Activated CD8-positive, alpha-beta memory T cell treated with anti-CD3 and anti-CD28 coated beads for 1 hour (primary cell): ENCODE measurements at places on chromosomes 4 and X.

DNA sequence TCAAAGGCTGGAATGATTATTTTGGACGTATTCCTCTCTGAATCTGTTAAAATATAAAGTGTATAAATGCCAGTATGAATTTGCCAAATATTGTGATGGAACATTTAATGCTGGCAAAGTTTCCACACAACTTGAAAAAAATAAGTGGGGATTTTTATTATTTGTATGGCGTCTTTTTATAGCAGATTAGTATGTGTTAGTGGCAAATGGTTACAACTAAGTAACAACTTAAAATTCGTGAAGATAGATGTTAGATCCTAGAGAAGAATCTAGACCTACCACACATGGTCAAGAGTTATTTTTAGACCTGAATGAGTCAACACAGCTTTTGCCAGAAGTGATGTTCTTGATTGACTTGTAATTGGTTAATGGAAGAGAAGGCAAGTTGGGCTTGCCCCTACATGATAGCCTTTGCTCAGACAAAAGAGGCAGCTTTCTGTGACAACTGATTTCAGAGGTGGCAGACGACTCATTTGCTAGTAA lies 4.8 kb downstream of the CPE start:
- DNase-seq, result no peak

- DNase-seq, result peak; percentile 28
Observed at GRCh38 chr4:185587427-185588161, 52.3 kb upstream of the PDLIM3 start.

DNA sequence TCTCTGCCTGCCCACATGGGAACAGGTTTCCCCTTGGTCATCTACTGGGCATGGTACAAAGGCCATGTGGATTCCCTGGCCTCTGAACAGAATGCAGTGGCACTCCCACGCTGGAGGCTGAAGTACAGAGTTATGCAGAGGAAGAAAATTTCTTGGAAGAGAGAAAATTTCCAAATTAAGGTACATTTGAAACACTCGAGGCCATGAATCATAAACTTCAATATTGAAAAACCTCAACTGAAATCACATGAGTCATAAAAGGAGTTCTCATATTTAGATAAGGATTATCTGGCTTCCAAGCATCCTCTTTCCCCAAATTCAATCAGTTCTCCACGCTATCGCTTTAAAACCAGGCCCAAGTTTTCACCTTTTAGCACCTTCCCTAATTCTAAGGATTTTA lies 28.1 kb upstream of the TXK start:
- DNase-seq, result no peak

GRCh38 chrX:136291824-136292223 lies 8.9 kb upstream of the ADGRG4 start:
- no peak for DNase-seq

DNA sequence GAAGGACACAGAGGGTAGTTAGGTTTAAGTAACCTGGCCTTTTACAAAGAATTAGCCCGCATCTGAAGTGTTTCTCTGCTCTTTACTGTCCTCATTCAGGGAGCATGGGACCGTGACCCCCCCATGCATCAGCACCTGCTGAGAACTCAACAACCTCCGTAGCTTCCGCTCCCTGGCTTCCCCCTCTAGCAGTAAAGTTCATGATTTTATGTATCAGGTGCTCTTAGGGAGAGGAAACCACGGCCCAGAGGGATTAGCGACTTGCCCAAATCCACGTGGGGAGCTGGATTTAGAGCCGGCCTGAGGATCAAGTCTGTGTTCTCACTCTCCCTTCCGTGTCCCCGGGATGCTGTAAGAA lies 284.6 kb upstream of the GATB start:
- DNase-seq, result no peak

DNA sequence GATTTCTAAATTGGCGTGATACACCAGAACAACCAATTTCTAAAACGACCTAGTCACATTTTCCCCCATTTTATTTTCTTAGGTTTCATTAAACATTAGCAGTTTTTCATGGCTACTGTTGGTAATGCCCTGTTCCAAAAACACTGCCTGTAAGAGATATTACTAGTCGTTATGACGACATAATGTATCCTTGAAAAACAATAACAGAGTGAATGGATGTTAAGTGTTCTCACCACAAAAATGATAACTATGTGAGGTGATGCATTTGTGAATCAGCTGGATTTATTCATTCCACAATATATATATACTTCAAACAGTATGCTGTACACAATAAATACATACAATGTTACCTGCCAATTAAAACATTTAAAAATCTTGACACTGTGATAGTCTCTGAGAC lies 1147.6 kb upstream of the PCDH10 start:
- no peak for DNase-seq

DNA sequence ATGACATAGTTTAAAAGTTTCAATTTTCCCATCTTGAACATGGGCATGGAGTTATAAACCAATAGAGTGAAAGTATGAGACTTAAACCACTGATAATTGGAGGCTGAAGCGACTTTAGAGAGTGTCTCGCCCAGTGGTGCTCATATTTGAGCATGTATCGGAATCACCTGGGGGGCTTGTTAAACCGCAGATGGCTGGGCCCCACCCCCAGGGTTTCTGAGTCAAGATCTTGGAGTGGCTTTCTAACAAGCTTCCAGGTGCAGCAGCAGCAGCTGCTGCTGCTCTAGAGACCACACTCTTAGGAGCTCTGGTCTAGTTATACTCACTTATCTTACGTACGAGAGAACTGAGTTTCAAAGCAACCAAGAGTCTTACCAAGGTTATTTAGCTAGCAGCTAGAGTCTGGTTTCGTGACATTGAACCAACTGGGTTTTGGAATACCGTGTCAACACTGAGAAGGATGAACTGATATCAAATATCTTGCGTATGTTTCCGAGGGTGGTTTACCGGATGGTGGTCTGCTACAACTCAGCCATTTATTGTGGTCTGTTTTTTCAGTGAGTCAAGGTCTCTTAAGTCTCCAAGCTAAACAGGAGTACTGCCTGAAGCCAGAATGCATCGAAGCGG lies 5.9 kb downstream of the PHEX start:
- DNase-seq, result no peak

DNA sequence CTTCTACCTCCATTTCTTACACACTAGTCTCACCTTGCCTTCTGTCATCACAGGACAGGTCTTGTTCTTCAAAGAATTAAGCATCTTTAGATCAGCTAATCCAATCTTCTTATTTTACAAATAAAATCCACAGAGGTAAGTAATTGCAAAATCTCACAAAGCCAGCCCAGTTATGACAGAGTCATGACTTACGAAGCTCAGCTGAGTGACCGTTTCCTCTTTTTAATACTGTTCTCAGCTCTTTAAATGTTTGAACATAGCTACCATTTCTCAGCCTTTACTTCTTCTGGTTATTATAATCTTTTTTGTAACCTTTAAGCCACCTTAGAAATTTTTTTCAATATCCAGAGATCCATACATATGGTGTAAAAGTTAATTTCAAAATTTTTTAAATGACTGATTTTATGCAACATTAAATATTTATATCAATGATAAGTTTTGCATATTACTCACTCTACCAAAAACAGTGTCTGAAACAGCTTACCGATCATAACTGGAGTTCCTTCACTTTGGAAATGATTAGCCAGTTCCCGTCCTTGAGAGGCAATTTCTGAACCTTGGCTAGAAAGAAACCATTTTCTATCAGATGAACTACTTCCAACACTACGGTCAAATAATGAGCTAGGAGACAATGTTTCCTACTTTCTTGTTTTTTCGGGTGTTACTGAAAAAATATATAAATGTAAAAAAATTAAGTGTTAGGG lies 8.8 kb downstream of the ANKRD37 start:
- no peak for DNase-seq

- DNase-seq, result peak; percentile 87
Observed at GRCh38 chrX:48003758-48004457, at the start of gene ZNF182. Gene ZNF182, minus strand, starts transcription at chrX:48003989. Its CDS starts 1,380 bp downstream, at chrX:48002609.

DNA sequence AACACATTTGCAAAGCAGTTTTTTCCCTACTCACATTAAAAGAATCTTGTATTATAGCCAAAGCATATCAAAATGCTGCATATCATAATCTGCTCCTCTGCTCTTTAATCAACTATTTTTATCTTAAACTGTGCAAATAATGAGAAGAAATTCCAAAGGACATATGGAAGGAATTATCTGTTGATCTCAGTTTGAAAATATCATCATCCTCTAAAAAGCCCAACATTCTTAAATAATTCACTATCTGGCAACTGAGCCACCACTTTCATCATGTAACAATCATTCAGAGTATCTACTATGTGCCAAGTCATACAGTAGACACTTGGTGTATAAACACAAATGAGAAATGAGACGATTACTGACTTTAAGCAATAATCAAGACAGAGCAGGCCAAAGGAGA lies 63.0 kb downstream of the PRSS12 start:
- no peak for DNase-seq

DNA sequence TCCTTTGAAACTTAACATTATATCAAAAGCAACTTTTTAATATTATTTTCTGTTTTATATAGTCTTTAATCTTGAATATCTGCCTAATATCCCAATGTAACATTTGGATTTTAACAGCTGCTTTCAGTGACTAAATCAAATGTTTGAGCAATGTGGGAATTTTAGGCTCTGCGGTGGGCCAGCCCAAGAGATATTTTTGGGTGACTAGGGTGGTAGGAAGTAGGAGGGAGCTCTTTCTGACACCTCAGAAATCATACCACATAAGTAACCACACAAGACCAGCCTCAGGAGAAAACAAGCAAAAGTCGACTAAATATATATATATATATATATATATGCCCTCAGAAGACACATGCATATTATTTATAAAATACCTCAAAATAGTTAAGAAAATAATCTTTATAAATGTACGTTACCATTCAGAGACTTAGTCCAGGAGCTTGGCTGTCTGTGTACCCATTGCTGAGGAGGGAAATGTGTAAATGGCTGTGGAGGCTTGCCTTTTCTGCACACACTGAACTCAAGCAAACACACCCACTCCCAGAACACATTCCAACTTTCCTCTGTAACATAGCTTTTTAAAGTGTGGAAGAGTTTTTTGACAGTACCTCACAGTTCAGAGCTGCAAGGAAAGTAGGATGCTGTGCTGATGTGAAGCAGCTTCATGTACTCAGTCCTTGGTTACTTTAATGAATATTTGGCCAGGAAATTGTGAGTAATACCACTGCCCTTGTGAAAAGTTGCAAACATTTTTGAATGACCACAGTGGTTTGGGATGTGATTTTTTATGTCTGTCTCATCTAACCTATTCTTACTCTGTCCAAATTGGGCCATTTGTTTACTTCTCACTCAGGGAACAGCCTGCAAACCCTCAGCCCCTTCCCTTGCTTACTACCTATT lies at the start of gene RTL3:
TSS of gene RTL3 (minus strand) at position 484 of the 900 bp plus-strand sequence. CDS start 908 bp downstream, outside the sequence.
- DNase-seq, result no peak

- no peak for DNase-seq
Observed at GRCh38 chr4:5693871-5694270, 14.5 kb downstream of the EVC2 start.

DNA sequence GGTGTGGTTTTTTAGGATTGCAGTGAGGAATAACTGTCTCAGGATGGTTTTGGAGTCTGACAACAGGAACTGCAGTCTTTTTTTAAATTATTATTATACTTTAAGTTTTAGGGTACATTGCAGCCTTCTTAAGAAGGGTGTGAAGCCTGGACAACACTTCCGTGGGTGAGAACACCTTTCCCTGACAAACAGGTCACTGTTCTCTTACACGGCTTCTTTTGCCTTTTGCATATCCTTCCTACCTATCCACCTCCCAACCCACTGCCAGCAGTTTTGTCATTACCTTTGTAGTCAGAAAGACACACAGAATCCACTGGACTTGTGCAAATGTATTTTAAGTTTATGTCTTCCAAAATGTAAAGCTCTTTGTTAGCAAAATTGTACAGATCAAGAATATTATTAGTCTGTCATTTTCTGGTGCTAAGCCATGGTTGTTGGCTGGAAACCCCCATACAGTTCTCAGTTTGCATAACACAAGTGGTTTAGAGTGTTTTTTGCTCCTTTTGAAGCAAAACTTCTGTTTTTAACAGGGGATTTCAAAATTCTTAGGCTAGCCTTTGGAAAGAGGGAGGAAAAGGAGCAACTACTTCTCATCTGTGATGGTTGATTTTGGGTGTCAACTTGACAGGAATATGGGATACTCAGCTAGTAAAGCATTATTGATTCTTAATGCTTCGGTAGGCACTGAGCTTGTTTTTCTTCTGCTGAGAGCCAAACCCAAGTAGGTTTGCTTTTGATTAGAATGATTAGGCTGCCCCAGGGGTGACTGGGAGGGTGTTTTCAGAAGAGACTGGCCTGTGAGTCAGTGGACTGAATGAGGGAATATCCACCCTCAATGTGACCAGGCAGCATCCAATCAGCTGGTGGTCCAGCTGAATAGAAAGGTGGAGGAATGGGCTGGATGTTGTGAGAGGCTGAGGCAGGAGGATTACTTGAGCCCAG lies 29.4 kb upstream of the KLHL2 start:
- no peak for DNase-seq

DNA sequence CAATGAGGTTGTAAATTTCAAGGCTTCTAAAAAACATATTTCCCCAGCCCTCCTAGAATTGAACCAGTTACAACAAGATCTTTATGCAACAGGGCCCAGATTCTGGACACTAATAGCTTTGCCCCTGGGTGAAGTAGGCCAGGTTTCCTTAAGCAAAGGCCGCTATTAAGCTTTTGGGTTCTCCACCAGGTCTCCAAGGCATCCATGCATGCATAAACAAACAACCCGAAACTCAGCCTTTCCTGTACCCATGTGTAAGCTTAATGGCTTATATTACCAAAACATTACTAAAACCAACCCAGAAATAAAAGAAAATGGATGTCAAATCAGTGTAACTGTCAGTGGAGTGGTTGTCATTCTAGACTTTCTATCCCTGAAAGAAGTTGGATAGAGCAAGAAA lies 137.1 kb downstream of the ARHGAP6 start:
- DNase-seq, result no peak

DNA sequence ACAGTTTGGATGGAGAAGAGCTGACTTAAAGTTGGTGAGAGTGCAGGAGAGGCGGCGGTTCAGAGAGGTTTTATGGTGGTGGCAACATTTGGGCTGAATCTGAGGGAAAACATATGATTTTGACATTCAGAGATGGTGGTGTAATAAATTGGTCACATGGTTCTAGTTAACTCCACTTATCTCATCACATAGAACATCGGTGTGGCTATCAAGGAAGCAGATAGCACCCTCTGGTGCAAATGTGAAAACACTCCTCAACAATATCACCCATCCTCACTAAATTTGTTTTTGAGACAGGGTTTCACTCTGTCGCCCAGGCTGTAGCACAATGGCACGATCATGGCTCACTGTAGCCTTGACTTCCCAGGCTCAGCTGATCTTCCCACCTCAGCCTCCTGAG lies 28.8 kb downstream of the SUPT20HL2 start:
- DNase-seq, result no peak
